ENCODE measurements at places on chromosomes 16 and 17.

GRCh38 chr16:69195369-69196029, 8.5 kb downstream of the SNTB2 start:
- no peak for DNase-seq

DNA sequence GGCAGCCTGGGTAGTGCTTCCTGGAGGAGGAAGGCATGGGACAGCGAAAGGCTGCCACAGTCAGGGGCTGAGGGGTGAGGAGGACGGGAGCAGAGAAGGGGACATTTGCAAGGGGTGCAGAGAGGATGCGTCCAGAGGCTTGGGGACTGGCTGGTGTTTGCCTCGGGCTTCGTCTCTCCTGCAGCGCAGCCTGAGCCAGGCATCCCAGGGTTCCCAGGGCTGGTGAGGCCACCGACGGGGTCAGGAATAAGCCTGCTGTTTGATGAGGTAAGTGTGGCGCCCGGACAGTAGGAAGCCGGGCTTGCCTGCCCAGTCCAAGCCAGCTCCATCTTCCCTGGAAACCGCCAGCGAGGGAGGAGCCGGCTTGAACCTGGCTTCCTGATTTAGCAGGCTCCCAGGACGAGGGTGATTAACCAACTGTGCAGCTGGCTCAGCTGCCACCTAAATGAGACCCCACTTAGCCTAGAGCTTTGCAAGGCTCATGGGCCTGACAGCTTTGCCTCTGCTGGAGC, 47.8 kb downstream of the PITPNM3 start:
- no peak for DNase-seq

- no peak for DNase-seq
Observed at GRCh38 chr16:11099672-11100205, 155.4 kb downstream of the CLEC16A start.

DNA sequence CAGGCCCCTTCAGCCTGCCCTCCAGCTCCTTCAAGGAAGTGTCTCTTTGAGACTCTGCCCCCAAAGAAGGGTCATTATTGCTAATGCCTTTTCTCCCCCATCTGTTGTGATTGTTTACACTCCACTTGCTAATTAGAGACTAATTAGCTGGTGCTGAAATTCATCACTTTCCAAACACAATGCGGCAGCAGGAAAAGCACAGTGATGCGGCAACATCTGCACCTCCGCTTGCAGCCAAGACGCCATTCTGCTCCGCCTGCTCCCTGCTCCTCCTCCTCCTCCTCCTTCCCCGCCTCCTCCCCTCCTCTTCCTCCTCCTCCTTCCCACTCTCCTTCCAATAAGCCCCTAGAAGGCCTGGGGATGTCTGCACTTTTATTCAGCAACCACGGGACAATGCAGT, 110.5 kb downstream of the SDK2 start:
- DNase-seq: no peak

GRCh38 chr16:68244481-68244902, 681 bp upstream of the PLA2G15 start:
- DNase-seq: no peak

DNA sequence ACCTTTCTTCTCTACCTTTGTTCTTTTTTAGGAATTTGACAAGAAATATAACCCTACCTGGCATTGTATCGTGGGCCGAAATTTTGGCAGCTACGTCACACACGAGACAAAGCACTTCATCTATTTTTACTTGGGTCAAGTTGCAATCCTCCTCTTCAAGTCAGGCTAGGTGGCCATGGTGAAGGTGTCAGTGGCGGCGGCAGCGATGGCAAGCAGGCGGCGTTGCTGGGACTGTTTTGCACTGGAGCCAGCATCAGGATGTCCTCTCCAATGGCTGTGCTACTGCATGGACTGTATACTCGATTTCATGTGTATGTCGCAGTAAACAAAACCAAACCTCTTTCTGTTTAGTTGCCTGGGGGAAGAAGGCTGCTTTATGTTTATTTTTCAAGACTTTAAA, 5.9 kb downstream of the DYNLL2 start:
- no peak for DNase-seq

GRCh38 chr16:11168386-11169051, 87.5 kb downstream of the SOCS1 start:
- DNase-seq: no peak

DNA sequence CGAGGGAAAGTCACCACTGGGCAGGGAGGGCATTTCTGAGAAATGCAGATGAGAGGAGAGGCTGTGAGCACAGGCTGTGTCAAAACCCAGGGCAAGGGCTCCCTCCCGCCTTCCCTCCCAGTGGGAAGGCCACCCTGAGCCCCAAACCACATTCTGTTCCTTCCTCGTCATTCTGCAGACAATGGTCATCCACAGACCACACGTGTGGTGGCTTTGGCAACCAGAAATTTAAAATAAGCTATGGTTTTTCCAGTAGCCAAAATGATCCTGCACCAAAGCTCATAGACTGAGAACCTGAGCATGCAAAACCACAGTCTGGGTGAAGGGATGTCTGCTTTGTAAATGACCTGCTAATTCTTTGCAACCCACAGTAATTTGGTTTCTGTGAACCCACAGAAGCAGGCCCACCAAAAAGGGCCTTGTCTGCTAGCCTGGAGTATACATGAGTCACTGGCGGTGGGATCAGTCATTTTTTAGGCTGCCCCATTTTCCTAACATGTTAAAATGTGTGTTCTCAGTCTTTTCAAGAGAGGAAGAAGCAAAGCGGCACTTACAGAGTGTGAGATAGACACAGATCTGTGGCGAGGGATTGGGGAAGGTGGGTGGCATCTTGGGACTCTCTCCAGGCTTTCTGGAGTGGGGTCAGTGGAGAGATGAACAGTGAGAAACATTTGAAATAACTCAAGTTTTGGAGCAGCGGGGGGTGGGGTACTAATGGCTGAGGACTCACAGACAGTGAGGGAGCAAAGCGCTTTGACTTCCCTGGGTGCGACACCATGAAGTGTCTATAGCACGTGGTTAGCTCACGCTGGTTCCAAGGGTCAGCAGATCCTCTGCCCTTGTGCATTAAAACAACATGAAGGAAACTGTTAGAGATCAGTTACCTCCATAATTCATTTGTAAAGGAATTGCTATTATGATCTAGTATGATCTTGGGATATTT, 20.5 kb downstream of the GRB7 start:
- no peak for DNase-seq

- DNase-seq: no peak
Observed at GRCh38 chr16:81237282-81237681, 1.2 kb upstream of the BCO1 start.

- DNase-seq: no peak
Observed at GRCh38 chr16:87126403-87127025, 190.7 kb downstream of the C16orf95 start.

- no peak for DNase-seq
Observed at GRCh38 chr16:84643180-84643583, 5.1 kb upstream of the KLHL36 start.

DNA sequence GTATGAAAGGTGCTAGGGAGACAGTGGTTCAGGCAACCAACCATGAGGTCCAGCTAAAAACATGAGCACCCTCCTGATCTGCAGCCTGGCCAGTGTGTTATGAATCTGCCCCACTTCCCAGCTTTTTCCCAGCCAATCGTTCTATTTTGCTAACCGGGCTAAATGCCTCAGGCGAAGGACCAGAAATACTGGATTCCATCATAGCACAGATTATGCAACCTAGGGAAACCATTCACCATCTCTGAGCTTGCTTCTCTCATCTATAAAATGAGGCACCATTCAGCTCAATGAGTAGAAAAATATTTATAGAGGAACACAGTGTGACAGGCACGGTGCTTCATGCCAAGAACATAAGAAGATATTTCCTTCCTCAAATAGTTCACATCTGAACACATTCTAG, 45.2 kb upstream of the NUDT7 start:
- no peak for DNase-seq

DNA sequence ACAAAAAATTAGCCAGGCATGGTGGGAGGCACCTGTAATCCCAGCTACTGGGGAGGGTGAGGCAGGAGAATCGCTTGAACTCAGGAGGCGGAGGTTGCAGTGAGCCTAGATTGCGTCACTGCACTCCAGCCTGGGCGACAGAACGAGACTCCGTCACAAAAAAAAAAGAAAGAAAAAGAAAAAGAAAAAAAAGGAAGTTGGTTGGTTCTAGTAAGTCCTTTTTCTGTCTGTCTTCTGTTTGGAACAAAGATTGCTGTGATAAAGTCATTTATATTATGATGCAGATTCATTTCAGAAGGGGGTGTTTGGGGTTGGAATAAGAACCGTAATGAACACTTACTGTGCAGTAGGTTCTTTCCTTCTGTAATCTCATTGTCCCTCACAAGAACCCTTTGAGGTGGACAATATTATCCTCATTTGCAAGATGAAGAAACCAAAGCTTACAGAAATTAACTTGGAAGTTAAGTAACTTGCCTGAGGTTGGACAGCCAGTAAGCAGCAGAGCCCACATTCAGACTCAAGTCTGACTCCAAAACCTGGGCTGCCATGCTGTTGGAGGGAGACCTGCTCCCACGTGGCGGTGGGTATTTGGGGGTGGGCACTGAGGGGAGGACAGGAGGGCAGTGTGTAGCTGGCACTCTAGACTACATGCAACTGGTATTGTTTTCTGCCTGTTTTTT, 10.3 kb downstream of the MINK1 start:
- DNase-seq: no peak

DNA sequence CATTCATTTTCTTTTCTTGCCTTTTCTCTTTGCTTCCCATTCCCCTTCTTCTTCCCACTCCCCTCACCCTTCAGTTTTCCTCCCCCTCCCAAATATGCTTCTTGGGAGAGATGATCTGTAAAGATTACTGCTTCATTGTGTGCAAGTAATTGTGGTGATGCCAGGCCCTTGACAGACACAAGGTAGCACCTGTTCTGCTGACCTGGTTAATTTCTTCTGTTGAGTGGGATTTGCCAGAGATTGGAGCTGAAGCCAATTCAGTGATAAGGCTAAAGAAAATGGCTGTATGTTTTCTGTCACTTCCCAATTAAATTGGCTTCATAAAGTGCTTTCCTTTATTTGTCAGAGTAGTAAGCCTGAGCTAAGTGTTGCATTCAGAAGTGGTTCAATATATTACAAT, 44.5 kb downstream of the AATF start:
- DNase-seq: no peak

DNA sequence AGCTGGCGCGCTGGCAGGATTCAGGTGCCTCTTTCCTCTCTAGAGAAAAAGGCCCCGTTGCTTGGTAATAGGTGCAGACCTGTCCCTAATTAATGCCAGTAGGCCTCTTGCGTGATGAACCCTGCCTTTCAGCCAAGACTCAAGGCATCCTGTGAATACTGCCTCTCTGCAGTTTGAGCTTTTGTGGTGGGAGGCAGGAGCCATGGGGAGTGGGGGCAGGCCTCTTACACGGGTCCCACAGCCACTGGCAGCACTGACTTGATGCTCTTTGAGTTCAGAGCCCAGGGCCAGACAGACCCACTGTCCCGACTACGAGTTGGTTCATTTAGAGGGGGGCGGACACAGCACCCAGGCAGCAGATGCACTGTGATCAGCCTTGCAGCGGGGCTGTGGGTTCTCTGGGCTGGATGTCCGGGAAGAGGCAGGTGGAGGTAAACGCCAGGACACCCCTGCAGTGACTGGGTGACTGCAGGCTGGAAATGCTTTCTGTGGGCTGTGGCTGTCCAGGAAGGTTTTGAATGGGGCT, 237.0 kb downstream of the SEC14L1 start:
- DNase-seq: no peak

GRCh38 chr17:46774108-46774737, 44.3 kb downstream of the WNT3 start:
- DNase-seq: no peak

DNA sequence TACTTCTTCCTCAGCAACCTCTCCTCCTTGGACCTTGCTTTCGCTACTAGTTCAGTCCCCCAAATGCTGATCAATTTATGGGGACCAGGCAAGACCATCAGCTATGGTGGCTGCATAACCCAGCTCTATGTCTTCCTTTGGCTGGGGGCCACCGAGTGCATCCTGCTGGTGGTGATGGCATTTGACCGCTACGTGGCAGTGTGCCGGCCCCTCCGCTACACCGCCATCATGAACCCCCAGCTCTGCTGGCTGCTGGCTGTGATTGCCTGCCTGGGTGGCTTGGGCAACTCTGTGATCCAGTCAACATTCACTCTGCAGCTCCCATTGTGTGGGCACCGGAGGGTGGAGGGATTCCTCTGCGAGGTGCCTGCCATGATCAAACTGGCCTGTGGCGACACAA, 429 bp downstream of the OR2C1 start:
- no peak for DNase-seq

DNA sequence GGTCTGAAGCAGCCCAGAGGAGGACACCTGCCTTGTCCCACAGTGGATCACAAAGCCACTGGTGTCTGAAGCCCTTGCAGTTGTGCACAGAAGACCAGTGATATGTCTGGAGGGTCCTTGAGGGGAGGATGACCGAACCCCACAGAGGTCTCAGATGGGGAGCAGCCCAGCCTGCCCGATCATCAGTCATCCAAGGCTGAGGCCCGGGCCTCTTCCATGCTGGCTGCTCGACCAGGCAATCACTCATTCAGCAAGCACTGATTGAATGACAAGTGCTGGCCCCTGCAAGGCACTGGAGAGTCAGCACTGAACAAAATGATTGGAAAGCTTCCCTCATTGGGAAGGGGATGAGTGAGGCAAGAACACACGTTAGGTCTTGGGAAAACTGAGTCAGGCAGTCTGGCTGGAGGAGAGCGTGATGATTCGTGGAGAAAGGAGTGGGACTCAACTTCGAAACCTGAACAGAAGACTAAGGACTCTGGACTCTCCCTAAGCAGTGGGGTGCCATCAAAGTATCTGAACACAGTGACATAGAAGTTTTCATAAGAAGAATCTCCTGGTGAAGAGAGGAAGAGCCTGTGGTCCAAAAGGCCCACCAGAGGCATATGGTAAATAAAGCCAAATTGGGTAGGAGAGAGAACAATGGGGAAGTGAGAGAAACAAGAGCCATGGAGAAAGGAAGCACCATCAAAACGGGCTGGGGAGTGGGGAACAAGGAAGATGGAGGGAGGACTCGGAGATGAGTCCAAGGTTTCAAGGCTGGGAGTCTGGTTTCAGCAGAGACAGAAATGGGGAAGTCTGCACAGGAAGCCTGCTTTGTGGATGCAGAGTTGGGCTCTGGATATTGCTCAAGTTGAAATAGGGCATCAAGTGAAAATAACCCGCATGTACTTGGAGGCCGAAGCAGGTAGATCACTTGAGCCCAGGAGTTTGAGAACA, 10.2 kb downstream of the PIK3R5 start:
- DNase-seq: no peak

GRCh38 chr16:83011939-83012338, 385.2 kb downstream of the CDH13 start:
- DNase-seq: no peak

- no peak for DNase-seq
Observed at GRCh38 chr16:89385712-89386111, 104.6 kb downstream of the ANKRD11 start.

- no peak for DNase-seq
Observed at GRCh38 chr17:59853168-59853918, 39.4 kb downstream of the TUBD1 start.

DNA sequence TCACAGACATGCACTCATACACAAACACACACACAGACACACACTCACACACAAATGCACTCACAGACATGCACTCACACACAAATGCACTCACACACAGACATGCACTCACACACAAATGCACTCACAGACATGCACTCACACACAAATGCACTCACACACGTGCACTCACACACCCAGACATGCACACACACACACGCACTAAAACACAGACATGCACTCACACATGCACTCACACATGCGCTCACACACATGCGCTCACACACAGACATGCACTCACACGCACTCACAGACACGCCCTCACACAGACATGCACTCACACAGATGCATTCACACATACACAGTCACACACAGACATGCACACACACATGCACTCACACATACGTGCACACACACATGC, 2.7 kb upstream of the ZNF469 start:
- no peak for DNase-seq

All from stimulated activated CD4-positive, alpha-beta T cell treated with anti-CD3 and anti-CD28 coated beads, TNF-alpha, amount 100 ng/mL, for 4 hours (primary cell).